ENCODE measurements at places on chromosomes 1 and 21.

DNA sequence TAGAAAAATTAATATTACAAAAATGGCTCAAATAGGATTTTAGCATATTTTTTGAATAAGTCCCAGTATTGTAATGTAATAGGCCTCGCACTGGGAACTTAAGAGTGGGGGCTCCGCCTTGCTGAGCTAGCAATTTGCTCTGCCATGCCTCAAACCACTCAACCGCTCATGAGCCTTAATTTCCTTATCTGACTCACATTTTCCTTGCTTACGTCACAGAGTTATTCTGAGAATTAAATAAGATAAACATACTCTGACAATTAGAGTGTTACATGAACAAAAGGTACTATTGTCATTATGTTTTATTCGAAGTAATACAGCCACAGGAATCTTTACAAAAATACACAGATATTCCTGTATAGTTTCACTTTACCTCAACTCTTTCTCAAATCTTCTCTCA is 108.1 kb downstream of the SLC44A5 start:
- no peak for DNase-seq

DNA sequence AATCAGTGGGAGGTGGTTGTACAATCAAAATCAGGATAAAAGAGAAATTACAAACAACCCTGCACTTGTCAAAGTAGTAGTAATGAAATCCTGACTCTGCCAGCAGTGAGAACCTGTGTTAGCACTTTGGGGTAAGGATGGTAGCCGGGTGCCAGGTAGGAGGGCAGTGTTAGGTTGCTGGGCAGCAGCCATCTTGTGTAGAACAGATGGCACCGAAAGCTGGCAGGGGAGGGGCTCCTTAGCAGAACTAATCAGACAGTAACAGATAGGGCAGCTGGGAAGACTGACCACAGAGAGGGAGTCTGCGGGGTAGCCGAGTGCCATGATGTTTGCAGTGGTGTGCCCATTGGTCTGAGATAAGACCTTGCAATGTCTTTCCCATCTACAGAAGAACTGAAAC is 137.3 kb downstream of the SDCCAG8 start:
- DNase-seq, result no peak

- DNase-seq, result no peak
Measured at GRCh38 chr1:46526013-46526690, 25.3 kb downstream of the KNCN start.

DNA sequence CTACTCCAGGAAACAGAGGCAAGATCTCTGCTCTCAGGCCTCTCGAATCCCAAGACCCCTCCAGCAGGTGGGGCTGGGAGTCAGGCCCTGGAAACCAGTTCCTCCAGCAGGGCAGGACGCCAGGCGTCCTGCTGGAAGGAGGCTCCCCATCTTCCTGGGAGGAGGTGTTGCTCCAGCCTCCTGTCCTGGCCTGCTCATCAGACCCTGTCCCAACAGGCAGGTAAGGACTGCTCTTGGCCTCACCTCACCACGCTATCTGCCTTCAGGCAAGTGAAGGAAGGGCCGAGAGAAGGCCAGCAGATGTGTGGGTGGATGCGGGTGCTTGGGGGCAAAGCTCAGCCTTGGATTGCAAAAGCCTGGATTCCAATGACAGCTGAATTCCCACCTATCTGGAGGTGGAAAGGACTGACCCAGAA is 82.9 kb downstream of the SSBP3 start:
- DNase-seq, result no peak

DNA sequence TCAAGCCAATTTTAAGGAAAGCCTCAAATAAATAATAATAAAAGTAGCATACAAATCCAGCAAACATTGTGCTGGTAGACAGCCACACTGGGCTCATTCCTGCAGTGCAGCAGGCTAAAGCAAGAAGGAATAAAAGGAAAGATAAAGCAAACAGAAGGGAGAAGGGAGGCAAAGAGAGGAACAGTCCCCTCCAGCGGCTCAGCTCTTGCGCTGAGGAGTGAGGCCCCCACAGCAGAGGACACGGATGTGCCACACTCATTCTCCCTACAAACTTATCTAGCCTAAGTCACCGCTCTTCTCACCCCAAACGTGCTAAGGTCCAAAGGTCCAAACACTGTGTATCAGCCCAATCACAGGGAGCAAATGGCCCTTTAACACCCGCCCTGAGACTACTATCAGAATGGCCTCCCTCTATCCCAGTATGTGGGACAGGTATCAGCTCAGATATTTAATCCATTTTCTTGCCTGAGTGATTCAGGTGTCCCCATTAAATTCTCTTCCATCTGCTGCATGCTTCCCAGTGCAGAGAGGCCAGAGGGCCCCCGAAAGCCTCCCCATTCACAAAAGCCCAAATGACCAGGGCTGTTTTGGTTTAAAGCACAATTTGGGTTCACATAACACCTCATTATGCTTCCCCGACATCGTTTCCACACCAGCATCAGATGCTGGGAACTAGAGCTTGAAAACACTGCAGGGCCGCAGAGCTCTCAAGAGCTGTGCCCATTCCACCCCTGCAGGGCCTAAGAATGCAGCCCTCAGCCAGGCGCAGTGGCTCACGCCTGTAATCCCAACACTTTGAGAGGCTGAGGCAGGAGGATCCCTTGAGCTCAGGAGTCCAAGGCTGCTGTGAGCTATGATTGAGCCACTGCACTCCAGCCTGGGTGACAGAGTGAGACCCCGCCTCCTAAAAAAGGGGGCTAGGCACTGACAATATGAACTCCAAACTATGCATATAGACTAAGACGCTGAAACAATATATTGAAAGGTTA is 17.8 kb downstream of the CAPZB start:
- no peak for DNase-seq

GRCh38 chr1:43379476-43379875 is 10.1 kb downstream of the MED8 start:
- no peak for DNase-seq

- no peak for DNase-seq
Measured at GRCh38 chr1:227891955-227892488, 55.7 kb downstream of the WNT9A start.

GRCh38 chr1:223208164-223209076 is 65.4 kb upstream of the TLR5 start:
- DNase-seq, result no peak

- no peak for DNase-seq
Measured at GRCh38 chr21:31161157-31161556, 122.9 kb upstream of the KRTAP19-8 start.

- DNase-seq, result no peak
Measured at GRCh38 chr21:29172282-29172681, 41.8 kb downstream of the MAP3K7CL start.

GRCh38 chr1:42013881-42014470 is 95.3 kb upstream of the HIVEP3 start:
- no peak for DNase-seq

DNA sequence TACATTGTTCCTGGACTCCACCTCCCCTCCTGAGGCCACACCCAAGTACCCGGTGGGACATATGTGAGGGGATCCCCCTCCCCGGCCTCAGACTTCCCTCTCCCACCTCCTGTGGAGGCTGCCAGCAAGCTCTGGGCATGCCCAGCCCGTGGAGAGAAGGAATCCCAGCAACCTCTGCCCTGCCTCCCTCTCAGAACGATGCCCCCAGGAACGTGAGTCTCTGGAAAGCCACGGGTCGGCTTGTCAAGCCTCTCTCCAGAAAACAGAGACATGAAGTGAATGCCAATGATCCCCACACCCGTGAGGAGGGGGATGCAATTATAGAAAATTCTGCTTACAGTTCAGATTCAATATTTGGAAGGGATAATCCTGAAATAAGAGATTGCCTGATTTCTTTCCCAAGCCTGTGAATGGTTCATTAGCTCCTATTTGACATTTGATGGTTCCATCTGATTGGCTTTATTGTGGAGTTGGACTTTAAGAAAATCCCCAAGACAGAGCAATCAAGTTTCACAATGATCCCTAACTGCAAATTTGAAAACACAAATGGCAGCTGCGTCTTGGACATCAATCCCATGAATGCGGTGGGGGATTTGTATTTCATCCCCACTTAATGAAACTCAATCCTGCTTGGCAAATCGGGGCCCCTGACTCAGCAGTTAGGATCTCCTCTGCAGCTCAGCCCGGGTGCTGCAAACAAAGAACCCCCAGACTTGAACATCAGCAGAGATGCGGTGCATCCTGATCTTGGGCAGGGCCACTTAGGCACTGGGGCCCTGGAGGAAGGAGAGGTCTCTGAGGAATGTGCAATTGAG is 9.1 kb upstream of the GUCA2B start:
- no peak for DNase-seq

- DNase-seq, result no peak
Measured at GRCh38 chr1:206581571-206581981, 30.7 kb downstream of the EIF2D start.

DNA sequence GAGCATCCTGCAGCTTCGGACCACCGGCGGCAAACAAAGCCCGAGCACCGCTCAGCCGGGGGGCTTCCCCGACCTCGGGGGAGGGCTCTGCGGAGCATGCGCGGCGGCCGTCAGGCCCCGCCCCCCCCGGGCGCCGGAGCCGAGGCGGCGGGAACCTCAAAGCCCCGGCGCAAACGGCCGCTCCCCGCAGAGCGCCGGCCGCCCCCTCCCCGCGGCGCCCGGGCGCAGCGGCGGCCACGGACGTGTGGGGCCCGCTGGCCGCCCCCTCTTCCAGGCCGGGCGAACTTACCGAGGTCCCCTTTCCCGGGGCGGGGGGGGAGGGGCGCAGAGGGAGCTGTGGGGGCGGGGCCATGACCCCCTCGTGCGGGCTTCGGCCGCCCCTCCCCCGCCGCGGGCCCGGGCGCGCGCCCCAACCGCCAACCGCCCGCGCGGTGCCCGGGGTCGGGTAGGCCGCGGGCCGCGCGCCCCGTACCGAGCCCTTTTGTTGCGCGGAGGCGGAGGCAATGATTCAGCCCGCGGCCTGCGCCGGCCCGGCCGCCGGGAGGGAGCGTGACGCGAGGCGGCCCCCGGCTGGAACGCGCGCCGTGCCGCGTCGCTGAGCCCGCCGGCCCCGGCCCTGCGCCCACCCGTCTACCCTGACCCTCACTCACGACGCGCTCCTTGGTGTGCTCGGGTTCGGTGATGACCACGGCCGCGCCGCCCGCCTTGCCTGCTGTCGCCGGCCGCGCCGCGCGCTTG is 1.7 kb downstream of the RCC2 start:
- DNase-seq, result no peak
